Immature natural killer cell (primary cell): ENCODE measurements at places on chromosomes 6 and 20. TPM values are rescaled to one million over a fixed set of nuclear protein-coding genes. Genes with fewer than 3 reads are reported as not detected.
A peak's percentile ranks its signal among the peaks of the same experiment; 100 is the strongest.

Gene DOK5
- not detected for polyA plus RNA-seq

GRCh38 chr6:38801305-38801704, 86.2 kb downstream of the DNAH8 start:
- DNase-seq: no peak

DNA sequence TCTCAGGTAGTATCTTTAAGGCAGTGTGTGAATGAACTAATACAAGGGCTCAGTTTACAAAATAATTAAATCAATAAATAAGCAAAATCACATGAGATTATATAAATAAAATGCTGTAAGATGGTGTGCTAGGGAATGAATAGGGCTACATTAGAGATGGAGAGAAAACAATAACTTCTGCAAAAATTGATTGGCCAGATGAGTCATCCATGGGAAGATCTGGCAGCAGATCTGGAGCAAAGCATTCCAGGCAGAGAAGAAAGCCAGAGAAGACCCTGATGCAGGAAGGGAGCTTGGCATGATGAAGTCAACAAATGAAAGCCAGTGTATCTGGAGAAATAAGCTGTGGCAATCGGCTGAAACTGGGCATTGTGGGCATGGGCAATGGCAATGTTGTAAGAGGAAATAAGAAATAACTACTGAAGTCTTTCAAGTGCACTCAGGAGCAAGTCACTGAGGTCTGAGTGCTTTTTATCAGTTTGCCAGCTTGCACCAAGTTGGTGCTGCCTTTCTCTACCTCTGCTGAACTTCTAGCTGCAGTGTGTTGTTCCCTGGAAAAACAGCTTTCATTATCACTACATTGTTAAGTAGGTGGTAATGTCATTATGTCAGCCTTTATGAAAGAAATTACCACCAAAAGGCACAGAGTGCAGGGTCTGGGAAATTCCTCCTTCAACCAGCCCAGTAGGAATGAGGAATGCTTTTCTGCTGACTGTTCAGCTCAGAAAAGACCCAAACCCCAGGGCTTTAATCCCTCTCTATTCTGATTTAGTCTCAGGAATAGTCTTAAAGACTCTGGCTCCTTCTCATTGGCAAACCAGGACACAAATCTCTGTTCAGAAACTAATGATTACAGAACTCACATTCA, 231.6 kb downstream of the HTR1B start:
- DNase-seq: no peak

Gene LY6G6D
- polyA plus RNA-seq: not detected

DNA sequence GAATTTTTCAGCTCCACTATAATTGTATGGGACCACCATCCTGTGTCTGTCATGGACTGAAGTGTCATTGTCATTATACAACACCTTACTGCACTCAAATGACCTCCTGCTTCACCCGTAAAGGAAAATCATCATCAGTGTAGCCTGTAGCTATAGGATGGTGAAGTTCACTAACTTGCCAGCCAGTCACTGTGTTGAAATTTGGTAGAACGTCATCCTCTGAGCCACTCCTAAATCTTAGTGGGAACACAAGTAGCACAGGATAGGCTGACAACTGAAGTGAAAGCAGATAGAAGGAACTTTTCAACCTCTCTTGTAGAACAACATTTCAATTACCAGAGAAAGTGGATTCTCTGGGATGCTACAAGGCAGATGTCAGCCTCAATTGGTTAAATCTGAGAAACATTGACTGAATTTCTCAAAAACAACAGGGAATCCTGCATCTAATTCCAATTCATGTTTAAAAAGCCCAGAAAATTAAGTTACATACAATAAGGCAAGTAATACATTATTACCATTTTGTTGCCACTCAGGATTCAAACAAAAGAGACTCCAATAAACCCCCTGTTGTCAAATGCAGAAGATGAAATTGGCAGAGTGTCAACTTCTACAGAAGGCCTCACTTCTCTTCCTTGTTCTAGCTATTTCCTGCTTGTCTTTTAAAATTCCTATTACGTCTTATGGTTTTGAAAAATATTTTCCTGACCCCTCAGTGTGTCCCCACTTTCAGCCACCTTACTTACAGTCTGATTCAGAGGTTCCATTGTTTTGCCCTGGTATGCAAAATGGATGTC, 647.9 kb upstream of the AGPAT4 start:
- no peak for DNase-seq

- DNase-seq: no peak
These were observed 65.6 kb downstream of the PLG start for GRCh38 chr6:160767647-160768019.

DNA sequence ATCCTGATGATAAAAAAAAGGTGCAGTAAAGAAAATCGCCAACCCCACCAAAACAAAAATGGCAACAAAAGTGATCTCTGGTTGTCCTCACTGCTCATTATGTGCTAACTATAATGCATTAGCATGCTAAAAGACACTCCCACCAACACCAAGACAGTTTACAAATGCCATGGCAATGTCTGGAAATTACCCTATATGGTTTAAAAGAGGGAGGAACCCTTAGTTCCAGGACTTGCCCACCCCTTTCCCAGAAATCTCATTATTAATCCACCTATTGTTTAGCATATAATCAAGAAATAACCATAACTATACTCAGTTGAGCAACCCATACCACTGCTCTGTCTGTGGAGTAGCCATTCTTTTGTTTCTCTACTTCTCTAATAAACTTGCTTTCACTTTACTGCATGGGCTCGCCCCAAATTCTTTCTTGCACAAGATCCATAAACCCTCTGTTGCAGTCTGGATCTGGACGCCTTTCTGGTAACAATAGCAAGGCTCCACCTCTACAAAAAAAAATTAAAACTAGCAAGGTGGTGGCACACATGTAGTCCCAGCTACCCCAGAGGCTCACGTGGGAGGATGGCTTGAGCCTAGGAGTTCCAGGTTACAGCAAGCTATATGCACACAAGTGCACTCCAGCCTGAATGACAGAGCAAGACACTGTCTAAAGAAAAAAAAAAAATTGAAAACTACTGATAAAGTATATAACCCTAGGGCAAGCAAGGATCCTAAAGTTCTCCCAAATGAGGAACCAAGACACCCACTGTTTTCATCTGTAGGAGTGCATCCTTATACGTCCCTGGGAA, 278.8 kb upstream of the JARID2 start:
- DNase-seq: no peak

Gene CENPB
- 1.1 TPM for polyA plus RNA-seq

DNA sequence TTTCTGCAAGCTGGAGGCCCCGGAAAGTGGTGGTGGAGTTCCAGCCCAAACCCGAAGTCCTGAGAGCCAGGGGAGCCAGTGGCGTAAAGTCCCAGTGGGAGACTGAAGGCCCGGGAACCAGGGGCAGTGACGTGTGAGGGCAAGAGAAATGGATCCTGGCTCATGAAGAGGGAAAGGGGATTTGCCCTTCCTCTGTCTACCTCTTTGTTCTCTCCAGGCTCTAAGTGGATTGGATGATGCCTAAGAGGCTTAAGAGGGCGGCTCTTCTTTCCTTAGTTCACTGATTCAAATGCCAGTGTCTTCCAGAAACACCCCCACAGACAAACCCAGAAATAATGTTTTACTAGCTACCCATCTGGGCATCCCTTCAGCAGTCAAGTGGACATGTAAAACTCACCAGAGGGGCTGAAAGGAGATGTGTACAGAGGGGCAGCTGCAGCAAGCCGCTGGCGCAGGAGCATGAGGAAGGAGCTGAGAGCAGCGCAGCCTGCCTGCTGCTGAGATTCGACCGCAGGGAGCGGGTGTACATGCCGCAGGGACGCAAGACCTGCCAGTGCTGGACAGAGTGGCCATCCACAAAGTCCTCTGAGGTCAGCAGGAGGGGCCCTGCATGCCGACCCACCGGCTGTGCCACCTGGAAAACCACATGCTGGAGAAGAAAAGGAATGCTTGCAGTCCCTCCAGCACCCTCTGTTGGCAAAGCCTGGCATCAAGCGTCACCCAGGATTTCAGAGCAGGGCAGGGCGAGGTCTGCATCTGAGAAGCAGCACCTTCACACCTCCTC, 29.5 kb downstream of the CDYL start:
- no peak for DNase-seq

GRCh38 chr6:77151241-77151640, 312.1 kb downstream of the HTR1B start:
- DNase-seq: no peak

DNA sequence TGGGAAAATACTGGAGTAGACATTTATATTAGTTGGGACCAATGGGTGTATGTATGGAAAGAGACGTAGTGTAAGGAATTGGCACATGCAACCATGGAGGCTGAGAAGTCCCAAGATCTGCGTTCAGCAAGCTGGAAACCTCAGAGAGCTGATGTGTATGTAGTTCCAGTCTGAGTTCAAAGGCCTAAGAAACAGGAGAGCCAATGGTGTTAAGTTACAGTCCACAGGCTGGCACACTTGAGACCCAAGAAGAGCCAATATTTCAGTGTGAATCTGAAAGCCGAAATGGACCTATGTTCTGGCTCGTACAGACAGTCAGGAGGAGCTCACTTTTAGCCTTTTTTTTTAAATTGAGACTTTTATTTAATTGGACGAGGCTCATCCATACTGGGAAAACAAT, 244.2 kb downstream of the CDKAL1 start:
- DNase-seq: no peak

DNA sequence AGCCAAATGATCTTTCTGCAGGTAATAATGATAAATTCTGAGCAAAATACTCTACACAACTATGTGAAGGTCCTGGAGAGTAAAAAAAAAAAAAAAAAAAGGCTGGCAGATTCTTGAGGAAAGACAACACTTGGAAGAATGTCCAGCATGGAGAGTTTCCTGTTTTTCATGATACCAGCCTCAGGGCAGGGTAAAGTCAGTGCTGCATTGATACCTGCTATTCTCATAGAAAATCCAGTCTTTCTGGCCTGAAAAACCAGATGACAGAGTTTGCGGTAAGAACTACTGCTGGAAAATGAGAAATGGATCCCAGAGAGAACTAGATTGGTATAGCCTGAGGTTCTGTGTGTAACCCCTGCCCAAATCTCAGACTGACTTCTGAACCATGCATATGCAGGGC, 89.1 kb downstream of the AFG1L start:
- DNase-seq: no peak

Gene FAM83D
- polyA plus RNA-seq: 0.25 TPM

DNA sequence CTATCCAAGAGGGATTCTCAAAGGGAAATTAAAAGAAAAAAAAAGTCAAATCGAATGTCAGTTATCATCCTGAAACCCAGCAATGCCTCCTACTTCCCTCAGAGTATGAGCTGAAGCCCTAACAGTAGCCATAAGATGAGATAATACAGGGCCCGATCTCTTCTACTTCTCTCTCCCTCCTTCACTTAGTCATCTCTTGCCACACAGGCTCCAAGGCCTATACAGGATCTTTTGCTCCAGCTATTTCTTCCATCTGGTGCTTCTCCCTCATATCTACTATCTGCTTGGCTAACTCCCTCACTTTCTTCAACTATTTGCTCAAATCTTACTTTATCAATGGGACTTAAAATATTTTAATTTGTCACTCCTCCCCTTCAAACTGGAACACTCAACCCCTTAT, 215.3 kb downstream of the RNGTT start:
- DNase-seq: no peak

GRCh38 chr20:14049111-14049510, 53.8 kb downstream of the MACROD2 start:
- DNase-seq: no peak

Gene CRISP2
- not detected for polyA plus RNA-seq

DNA sequence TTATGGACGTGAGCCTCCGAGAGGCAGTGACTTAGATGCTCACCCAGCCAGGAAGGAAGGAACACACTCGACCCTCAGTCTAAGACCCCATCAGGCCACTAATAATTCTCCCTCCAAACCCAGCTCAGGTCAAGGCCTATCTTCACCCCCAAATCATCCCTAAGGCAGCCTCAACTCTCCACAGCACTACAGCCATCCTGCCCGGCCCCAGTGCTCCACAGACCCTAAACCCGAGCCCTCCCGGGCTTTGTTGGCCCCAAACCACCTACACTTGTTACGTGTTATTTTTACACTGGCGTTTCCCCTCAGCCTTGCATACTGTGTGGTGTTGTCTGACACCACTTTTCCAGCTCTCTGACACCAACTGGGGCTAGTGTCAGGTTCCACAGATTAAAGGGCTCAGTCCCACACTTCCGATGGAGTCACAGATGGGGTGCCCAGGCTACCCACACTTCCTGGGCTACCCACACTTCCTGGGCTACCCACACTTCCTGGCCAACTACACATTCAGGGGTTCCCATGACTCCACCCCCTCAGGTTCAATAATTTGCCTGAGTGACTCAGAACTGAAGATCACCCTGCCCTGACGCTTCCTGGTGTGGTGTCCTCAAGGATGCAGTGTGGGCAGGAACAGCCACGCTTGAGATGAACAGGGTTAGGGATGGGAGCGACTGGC, 25.3 kb downstream of the RBCK1 start:
- peak; percentile 67 for DNase-seq

DNA sequence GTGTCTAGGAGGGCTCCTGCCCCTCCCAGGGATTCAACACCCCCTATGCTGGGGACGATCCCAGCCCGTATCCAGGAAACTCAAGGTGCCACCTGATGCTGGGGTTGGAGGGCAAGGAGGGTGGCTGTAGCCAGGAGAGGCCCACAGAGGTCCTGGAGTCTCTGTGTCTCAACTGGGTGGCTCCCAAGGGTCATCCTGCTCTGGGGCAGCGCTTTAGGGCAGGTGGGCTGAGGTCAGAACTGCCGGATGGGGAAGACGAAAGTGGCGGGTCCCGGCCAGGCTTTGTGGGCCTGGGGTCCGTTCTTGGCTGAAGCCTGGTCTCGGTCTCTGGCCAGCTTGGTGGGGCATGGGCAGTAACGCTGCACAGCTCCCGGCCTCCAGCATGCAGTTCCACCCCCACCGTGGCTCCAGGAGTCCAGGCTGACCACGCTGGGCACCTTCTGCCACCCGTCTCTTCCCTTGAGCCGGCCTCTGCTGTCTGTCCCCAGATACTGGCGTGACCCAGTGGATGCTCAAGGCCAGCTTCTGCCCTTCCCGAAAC, 2.8 kb upstream of the COL20A1 start:
- no peak for DNase-seq

DNA sequence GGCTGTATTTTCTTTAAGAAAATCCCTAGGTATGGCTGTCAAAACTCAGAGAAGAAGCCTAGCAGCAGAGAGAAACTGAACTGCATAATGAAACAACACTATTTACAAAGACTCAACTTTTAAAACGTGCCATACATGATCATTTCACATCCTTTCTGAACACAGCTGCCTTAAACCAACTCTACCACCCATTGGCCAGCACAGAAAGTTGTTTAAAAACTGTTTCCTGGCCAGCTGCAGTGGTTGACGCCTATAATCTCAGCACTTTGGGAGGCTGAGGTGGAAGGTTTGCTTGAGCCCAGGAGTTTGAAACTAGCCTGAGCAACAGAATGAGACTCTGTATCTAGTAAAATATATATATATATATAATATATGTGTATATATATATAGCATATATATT, 336.4 kb upstream of the SOX4 start:
- DNase-seq: no peak

DNA sequence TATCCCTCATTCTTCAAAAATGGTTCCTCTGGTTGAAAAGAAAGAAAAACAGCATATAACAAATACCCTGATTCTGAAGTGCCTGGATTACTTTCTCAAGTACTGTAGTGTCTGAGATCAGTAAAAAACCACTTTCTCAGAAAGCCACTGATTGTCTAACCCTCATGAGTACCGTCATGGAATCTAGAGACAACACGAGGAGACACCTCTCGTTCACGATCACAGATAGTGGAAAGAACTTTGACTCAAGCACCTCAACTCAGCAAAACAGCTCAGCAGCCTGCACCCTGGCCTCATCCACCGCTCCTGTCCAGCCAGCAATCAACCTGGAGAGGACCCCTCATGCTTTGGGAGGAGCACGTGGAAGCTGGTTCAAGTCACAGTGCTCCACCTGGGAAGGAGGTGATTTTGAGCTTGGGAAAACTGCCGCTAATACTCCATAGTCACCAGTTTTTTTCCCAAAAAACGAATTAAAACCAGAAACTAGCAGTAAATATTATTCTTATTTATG, 1.0 kb downstream of the SCML4 start:
- DNase-seq: peak; percentile 69

Gene BNIP5
- not detected for polyA plus RNA-seq

Gene DEFB110
- not detected for polyA plus RNA-seq
